Fibroblast of upper back skin (primary cell): ENCODE measurements at places on chromosomes 1 and 21.

GRCh38 chr1:209569455-209570207 is 13.9 kb upstream of the CAMK1G start:
- DNase-seq = peak; percentile 71

DNA sequence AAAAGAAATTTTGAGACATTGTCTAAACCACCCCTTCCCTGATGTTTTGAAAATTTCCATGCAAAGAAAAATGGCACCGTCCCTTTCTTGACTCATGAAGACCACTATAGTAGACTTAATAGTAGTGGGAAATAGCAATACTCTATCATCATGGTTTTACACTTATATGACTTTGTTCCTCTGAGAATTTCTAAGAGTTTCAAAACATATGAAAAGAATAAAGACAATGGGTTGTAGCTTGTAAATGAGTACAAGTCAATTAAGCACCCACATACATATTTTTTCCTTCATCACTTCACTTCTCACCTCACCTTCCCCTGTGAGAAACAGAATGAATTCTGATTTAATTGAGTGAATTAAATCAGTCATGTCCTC is 151.7 kb downstream of the LYPLAL1 start:
- no peak for DNase-seq

DNA sequence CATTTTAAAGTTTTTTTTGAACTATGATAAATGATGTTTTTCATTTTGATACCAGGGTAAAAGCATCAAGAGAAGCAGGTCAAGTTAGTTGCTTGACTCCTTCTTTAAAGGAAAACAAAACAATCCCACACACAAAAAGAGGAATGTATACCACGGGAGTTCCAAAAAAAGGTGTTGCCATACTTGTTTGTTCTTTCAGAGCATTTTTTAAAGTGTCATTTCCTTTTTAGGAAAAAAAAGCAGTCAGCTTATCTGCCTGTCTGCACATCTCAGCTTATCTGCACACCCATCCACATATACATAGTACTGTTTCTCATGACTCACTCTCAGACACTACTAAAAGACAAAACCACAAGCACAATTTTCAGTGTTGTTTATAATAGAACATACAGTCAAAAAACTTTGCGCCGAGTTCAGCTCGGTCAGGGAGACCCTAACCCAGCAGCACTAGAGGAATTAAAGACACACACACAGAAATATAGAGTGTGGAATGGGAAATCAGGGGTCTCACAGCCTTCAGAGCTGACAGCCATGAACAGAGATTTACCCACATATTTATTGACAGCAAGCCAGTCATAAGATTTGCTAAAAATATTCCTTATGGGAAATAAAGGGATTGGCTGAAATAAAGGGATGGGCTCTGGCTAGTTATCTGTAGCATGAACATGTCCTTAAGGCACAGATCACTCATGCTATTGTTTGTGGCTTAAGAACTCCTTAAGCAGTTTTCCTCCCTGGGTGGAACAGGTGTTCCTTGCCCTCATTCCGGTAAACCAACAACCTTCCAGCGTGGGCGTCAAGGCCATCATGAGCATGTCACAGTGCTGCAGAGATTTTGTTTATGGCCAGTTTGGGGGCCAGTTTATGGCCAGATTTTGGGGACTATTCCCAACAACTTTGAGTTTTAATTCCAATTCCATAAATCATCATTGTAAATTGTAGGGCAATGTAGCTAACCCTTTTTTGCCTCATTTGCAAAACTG is 11.4 kb upstream of the MNDA start:
- DNase-seq = no peak

- DNase-seq = peak; percentile 54
These were observed 130.4 kb downstream of the AK5 start for GRCh38 chr1:77412069-77412819.
